ENCODE measurements at places on chromosomes 6 and 20. TPM values are rescaled to one million over a fixed set of nuclear protein-coding genes. Genes with fewer than 3 reads are reported as not detected.

Gene HCK
- total RNA-seq, result not detected

Gene CRISP3
- not detected for total RNA-seq

Gene CTCFL
- total RNA-seq, result not detected

Gene OTOR
- not detected for total RNA-seq

Gene PSORS1C1
- 0.92 TPM for total RNA-seq

Gene CD24
- 0.26 TPM for total RNA-seq

Gene SLA2
- total RNA-seq, result not detected

Gene ZNF165
- total RNA-seq, result 0.26 TPM

Gene MEP1A
- not detected for total RNA-seq

Gene SRMS
- total RNA-seq, result not detected

Gene LPA
- not detected for total RNA-seq

Gene ITPA
- 33.3 TPM for total RNA-seq

Gene SNAI1
- total RNA-seq, result 0.68 TPM

Gene CLPSL2
- total RNA-seq, result not detected

Gene IL17A
- total RNA-seq, result not detected

Gene SYCP2
- total RNA-seq, result 0.99 TPM

Gene HLA-DOA
- total RNA-seq, result not detected

Gene FRK
- total RNA-seq, result 0.79 TPM

Gene ADRM1
- 81.4 TPM for total RNA-seq

Gene CLPSL1
- total RNA-seq, result not detected

Gene DEFB132
- not detected for total RNA-seq
